AG09309 (cell line): ENCODE measurements at places on chromosomes 5 and 9.

DNA sequence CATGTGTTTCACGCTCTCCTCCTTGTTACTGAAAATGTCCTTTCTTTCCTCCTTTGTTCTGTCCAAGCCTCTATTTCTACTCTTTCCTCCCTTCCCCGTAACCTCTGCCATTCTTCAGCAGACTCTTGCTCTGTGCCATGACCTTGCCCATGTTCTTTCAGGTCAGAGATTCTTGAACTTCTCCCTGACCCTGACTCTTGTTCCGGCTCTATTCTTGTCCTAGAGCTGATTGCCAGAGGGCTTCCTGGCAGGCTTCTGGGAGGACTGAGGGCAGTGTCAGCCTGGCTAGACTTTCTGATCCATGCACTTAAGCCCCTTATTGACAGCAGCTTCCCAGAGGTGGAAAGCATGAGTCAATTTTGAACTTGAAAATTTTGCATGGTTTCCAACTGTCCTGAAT, 174.2 kb downstream of the TMEM161B start:
- no peak for DNase-seq

- DNase-seq, result no peak
These were observed 446.3 kb downstream of the ENC1 start for GRCh38 chr5:74194196-74194595.

DNA sequence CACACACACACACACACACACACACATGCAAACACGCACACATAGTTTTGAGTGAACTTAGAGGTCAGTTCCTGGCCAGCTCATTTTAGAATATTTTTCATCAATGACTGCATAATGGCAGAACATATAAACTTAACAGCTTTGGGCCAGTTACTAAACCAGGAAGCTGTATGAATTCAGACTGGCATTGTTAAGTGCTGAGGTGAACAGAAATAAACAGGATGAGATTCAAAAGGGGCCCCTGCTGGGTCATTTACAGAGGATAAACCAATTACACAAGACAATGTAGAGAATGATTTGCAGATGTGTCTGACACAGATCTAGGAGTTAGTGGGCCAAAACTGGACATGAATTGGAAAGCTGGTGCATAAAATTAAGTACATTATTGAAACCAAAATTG, 44.6 kb downstream of the MARCHF11 start:
- no peak for DNase-seq

DNA sequence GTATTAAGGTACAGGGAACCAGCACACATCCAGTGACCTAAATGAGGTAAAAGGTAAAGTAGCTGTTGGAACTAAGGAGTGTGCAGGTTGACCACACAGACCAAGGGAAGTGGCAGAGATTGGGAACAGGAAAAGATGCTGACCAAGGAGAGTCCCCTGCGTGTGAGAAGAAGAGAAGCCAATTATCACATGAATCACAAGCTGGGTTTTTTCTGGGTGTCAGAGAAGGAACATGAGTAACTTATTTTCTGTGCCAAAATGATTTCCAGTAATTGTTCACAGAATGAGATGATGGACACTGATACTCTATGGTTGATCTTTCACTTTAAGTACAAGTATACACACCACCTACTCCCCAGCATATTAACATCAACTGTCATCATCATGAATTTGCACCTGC, 130.7 kb upstream of the ACO1 start:
- DNase-seq, result no peak

DNA sequence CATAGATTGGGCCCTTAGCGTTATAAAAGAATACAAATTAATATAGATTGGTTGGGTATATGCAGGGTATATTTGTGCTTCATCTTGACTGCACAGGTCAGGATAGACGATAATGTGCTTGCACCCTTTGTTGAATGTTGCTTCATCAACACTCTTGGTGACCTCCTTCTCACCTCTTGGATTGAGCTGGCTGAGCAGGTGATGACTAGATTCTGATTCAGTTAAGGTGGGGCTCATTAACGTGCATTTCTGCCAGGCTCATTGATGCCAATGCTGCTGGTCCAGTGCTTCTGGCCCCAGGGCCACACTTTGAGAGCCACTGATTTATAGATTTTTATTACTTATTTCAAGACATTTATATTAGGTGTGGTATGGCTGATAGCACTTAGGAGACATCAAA, 27.7 kb downstream of the PCSK5 start:
- DNase-seq, result no peak

DNA sequence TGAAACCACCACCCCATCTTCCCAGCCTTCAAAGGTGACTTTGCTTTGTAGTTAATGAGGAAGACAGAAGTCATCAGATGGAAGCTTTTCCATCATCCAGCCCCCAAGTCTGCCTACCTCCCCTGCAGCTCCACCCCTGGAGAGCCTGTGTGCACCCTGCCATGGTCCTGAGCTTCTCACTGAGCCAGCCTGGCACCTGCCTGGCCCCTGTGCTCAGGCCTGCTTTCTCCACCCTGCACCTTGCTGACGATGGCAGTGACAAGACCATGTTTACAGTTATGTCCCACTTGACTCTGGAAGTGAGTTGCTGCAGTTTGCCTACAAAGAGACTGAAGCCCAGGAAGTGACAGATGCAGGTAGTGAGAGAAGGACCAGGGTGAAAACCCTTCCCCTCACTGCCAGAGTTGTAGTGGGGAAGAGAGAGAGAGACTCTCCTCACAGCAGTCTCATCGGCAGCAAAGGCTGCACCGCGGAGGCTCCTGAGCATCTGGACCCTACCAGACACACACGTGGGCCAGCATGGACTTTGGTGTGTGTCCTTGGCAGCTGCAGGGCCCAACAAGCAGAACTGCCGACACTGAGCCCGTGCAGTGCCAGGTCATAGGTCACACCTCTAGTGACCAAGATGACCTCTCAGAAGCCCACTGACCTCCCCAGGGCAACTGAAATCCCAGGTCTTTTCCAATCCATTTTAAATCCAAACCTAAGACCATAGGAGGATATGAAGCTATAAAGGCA, 107.1 kb downstream of the CACNA1B start:
- DNase-seq, result no peak

DNA sequence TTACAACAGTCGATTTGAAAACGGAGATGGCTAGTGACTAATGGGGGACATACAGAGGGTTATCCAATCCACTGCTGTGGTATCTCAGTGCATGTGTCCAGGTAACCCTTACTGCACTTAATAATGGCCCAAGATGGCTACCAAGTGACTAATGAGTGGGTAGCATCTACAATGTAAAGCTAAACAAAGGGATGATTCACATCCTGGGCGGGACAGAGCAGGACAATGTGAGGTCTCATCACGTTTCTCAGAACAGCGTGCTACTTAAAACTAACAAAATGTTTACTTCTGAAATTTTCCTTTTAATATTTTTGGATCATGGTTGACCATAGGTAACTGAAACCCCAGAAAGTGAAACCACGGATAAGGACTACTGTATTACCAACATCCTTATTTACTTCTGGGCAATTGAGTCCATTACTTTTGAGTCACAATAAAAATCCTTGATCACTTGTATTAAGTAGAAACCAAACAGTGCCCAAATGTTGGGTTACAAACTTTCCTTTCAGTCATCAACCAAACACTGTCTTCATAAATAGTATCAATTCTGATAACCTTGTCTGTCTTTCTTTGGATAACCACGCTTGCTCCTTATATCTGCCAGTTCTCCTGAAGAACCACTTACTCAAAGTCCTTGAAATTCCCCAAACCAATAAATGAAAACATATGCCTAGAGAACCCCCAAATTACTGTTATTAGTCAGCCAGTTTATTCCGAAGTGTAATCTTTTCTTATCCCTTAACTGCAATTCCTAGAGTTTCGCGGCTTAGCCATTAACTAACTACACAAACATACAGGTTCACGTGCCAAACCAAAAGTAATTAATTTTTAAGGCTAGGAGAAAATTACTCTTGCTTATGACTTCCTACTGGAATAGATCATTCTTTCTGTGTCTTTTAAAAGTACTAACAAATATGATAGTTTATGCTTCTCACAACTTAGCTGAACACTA, 59.7 kb downstream of the ELL2 start:
- no peak for DNase-seq
